ENCODE measurements at places on chromosomes 5 and 9.

- DNase-seq = peak; percentile 6
Observed at GRCh38 chr5:54673523-54674225, 156.1 kb downstream of the SNX18 start.

DNA sequence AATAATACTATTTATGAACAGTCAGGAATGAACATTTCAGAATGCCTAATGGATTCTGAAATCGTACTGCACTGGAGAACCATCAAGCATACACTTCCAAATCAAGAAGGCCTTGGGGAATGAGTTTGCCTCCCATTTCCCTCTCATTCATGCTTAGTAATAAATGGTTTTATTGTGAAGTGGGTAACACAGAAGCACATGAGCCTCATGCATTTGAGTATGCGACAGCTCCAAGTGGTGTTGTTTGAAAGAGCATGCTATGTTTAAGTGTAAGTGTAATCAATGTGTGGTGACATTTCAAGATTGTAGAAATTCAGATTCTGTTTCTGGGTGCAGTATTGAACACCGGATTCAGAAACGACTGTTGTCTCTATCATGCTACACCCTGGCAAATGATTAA lies 60.0 kb downstream of the SGCD start:
- DNase-seq = no peak

- DNase-seq = no peak
Observed at GRCh38 chr9:92992549-92992948, 45.2 kb downstream of the FGD3 start.

GRCh38 chr5:50653946-50654345 lies 12.5 kb upstream of the PARP8 start:
- DNase-seq = no peak

- DNase-seq = no peak
Observed at GRCh38 chr5:174231956-174232487, 186.5 kb downstream of the NSG2 start.
